ENCODE measurements at places on chromosomes 1 and 21. TPM values are rescaled to one million over a fixed set of nuclear protein-coding genes. Genes with fewer than 3 reads are reported as not detected.

HSD3B2 gene
- polyA plus RNA-seq: 3.1 TPM

NFASC gene
- 10.2 TPM for polyA plus RNA-seq

BCAR3 gene
- polyA plus RNA-seq: 23.2 TPM

KRTAP19-3 gene
- polyA plus RNA-seq: not detected

ASPM gene
- 1.6 TPM for polyA plus RNA-seq

KCNE2 gene
- 0.74 TPM for polyA plus RNA-seq

MSH4 gene
- 4.6 TPM for polyA plus RNA-seq

CFHR1 gene
- 0.57 TPM for polyA plus RNA-seq

MCM3AP gene
- 68.3 TPM for polyA plus RNA-seq

TENT5C gene
- polyA plus RNA-seq: 72.4 TPM

DAP3 gene
- polyA plus RNA-seq: 121 TPM

LENEP gene
- polyA plus RNA-seq: not detected

PLEKHO1 gene
- polyA plus RNA-seq: 283 TPM

TMPRSS15 gene
- 0.40 TPM for polyA plus RNA-seq

FAM177B gene
- polyA plus RNA-seq: not detected

LRRC47 gene
- polyA plus RNA-seq: 27.6 TPM

BNIPL gene
- 5.0 TPM for polyA plus RNA-seq

UTS2 gene
- polyA plus RNA-seq: 1.1 TPM

GRHL3 gene
- polyA plus RNA-seq: 9.5 TPM

RGS7 gene
- polyA plus RNA-seq: 5.0 TPM

IL20 gene
- 0.37 TPM for polyA plus RNA-seq

VHLL gene
- not detected for polyA plus RNA-seq

GCSAML gene
- polyA plus RNA-seq: 8.4 TPM

PLD5 gene
- 1.7 TPM for polyA plus RNA-seq

TOR3A gene
- polyA plus RNA-seq: 10.1 TPM

THEMIS2 gene
- polyA plus RNA-seq: 56.9 TPM

KCNT2 gene
- 2.7 TPM for polyA plus RNA-seq

BSND gene
- polyA plus RNA-seq: 0.32 TPM

FCAMR gene
- polyA plus RNA-seq: 0.41 TPM
